Tongue (tissue), 3 donors: ENCODE measurements at places on chromosomes 6 and 20.

- DNase-seq = no peak
Measured at GRCh38 chr6:125173341-125174095, 19.9 kb downstream of the TPD52L1 start.

DNA sequence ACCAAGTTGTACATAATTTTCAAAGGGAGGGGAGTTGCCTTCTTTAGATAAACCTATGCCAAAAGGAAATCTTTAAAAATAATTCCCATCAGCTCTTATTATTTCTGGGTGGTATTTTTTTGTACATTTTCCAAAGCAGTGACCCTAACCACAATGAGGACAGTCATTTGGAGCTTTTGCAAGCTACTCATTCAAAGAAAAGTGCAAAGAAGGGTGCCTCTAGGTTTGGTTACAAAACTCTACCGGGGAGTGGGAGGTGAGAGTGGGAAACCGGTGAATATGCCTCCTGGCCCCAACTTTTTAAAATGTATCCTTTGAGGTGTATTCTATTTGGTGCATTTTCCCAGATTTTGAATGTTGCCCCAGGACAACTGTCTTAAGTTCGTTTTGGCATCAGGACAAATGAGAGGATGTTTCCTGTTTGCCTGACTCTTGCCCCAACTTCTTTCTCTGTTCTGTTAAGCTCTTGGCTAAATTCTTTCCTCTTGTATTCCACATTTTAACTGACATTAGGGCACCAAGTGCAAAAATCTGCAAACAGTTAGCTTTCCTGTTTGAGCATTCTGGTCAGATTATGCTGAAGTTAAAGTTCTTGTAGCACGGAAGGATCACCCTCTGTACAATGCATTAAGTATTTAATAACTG lies 78.9 kb downstream of the SLX4IP start:
- peak; percentile 32 for DNase-seq

GRCh38 chr6:166278579-166279392 lies 29.4 kb downstream of the PRR18 start:
- no peak for DNase-seq

DNA sequence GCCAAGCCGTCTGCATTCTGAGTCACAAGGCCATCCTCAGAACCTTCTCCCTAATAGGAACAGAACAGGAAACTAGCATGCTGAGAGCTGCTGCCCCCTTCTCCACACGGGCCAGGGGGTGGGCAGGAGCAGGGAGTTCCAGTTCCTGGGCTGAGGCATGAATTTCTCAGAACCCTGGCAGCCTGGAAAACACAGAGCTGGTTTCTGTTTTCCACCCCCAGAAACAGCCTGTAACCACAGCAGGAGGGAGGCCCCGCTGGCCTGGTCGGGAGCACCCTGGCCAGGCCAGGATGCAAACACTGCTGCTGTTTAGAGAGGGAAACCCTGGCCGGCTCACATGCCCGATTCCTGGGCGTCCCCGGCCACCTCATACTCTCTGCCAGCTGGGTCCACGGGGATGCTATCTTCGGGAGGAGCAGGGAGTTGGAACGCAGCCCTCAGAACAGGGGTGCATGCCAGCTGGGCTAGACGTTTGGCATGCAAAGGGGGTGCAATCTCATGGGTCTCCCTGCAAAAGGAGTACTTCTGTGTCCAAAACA lies 130.1 kb downstream of the NFATC2 start:
- DNase-seq = peak; percentile 75

GRCh38 chr6:8462169-8462568 lies 26.8 kb upstream of the SLC35B3 start:
- DNase-seq = no peak

- no peak for DNase-seq
Measured at GRCh38 chr6:6796818-6797217, 208.3 kb downstream of the LY86 start.

DNA sequence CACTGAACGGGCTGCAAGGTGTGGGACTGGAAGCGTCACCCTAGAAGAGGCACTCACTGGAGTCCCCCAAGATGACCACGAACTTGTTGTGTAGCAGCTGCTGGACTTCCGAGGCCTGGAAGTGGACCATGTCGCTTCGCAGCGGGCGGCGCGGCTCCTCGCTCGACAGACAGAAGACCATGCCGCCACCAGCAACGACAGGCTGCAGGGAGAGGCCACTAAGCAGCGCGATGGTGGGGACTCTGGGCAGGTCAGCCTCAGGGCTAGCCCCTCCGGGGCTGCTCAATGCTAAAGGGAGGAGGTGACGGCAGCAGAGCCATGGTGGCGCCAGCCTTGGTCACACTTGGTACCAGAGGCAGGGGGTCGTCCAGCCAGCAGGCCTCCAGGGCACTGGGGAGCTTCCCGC lies 720 bp downstream of the PCED1A start:
- no peak for DNase-seq

DNA sequence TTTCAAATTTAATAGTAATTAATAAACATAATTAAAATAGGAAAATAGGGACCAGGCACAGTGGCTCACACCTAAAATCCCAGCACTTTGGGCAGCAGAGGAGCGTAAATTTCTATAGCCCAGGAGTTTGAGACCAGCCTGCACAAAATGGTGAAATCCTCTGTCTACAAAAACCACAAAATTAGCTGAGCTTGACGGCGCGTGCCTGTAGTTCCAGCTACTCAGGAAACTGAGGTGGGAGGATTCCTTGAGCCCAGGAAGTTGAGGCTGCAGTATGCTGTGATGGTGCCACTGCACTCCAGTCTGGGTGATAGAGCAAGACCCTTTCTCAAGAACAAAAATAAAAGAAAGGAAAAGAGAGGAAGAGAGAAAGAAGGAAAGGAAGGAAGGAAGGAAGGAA lies 1387.0 kb upstream of the ADGRB3 start:
- no peak for DNase-seq

- no peak for DNase-seq
Measured at GRCh38 chr20:3242172-3242692, 3.2 kb upstream of the SLC4A11 start.

GRCh38 chr20:29743101-29743931 lies 1514.1 kb upstream of the DEFB115 start:
- DNase-seq = no peak

DNA sequence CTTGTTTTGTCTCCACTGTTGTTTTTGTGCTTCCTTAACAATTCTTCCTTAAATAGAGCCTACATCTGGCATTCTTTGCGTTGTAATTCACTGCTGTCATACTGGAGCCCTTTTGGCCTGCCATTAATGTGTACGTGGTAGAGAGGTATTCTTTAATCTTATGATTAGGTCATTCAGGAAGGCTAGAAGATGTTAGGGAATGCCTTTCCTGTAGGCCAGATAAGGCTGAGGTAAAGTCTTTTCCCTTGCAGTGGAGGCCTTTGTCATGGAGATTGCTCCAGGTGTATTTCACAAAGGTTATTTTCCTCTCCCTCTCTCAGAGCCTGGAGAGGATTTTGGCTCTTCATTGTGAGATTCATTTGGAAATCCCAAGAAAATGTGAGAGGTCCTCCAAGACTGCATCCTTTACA lies 146.9 kb downstream of the FUT9 start:
- DNase-seq = no peak

- peak; percentile 74 for DNase-seq
Measured at GRCh38 chr6:36616893-36617521, 22.8 kb downstream of the SRSF3 start.

GRCh38 chr20:54195483-54196472 lies 12.1 kb upstream of the PFDN4 start:
- DNase-seq = no peak

GRCh38 chr6:53302678-53303360 lies 45.9 kb downstream of the ELOVL5 start:
- DNase-seq = no peak

- no peak for DNase-seq
Measured at GRCh38 chr6:42740725-42741124, 5.2 kb downstream of the TBCC start.

- DNase-seq = no peak
Measured at GRCh38 chr20:1539816-1540419, 17.6 kb downstream of the SIRPD start.

DNA sequence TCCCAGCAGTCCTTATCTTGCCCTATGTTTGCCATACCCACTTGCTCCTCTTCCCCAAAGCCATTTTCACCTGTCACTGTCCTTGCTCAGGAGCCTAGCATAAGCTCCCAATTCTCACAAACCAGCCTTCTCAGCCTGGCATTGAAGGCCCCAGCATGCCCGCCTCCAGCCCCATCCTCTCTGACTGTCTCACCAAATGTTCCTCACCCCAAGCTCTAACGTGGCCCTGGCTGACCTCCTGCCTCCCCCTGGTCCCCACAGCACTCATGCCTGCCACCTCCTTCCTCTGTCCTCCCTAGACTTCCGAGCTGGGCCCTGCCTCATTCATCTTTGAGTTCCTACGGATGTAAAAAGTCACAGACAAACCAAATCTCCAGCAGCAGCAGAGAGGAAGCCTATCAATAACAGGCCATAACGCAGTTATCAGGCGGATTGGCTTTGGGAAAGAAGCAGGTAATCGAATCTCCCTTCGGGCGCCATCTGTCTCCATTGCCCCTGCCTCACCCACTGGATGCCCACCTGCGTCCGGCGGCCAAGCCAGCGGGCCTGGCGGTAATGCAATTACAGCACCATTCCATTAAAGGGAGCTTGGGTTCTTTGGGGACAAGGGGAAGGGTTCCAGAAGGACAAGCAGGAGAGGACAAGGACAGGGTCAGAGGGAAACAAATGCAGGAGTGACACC lies 104.4 kb downstream of the MRPL14 start:
- no peak for DNase-seq

- DNase-seq = no peak
Measured at GRCh38 chr20:63568170-63568981, 5.7 kb downstream of the HELZ2 start.

GRCh38 chr6:152462716-152463115 lies 174.4 kb downstream of the SYNE1 start:
- DNase-seq = no peak

- peak; percentile 95 for DNase-seq
Measured at GRCh38 chr6:19180348-19181072, 656.7 kb upstream of the ID4 start.

- DNase-seq = peak; percentile 36
Measured at GRCh38 chr6:32192608-32193039, at the start of gene GPSM3. TSS of gene GPSM3 (minus strand) at chr6:32192643. CDS start at chr6:32192513, 130 bp downstream.

- no peak for DNase-seq
Measured at GRCh38 chr20:36951979-36952738, 651 bp upstream of the SAMHD1 start.

DNA sequence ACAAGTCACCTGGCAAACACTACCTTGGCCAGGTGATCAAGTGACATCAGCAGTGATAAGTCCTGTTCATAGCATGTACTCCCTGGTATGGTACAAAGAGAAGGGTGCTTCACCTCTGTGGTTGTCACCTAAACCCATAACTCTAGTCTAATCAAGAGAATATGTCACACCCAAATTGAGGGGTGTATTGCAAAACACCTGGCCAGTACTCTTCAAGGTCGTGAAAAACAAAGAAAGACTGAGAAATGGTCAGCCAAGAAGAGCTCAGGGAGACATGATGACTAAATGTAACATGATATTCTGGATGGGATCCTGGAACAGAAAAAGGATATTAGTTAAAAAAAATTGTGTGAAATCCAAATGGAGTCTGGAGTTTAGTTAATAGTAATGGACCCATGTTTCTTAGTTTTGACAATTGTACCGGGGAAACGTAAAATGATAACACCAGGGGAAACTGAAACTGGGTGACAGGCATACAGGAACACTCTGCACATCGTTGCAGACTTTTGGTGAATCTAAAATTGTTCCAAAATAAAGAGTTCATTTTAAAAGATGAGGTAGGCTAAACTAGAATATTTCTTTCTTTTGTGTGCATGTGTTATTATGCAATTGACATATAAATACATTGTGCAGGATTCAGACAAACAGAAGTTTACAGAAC lies 262.0 kb downstream of the CDC5L start:
- peak; percentile 56 for DNase-seq

- DNase-seq = no peak
Measured at GRCh38 chr6:135831016-135831415, 20.5 kb upstream of the PDE7B start.

DNA sequence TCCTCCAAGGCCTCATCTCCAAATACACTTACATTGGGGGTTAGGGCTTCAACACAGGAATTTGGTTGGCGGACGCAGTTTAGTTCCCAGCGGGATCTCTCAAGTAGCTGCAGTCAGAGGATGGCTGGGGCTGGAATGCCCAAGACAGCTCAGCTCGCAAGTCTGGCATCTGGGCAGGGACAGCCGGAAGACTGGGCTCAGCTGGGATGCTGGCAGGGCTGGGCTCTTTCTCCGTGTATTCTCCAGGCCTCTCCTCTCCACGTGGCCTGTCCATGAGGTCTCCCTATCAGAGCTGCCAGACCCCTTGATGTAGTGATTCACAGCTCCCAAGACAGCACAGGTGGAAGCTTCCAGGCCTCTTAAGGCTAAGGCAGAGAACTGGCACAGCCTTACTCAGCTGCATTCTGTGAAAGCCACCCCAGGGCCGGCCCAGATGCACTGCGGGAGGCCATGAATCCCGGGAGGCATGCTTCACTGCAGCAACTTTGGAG lies 5.0 kb downstream of the FGD2 start:
- peak; percentile 31 for DNase-seq
